ENCODE measurements at places on chromosomes 3 and 15.

- no peak for DNase-seq
Measured at GRCh38 chr15:39025321-39025720, 460.7 kb upstream of the RASGRP1 start.

- no peak for DNase-seq
Measured at GRCh38 chr3:64316971-64317370, 91.7 kb upstream of the PRICKLE2 start.

- DNase-seq, result no peak
Measured at GRCh38 chr3:63116922-63117321, 161.2 kb upstream of the SYNPR start.

- no peak for DNase-seq
Measured at GRCh38 chr3:72728958-72729467, 119.2 kb downstream of the SHQ1 start.

- no peak for DNase-seq
Measured at GRCh38 chr3:127015282-127016042, 32.5 kb downstream of the PLXNA1 start.

DNA sequence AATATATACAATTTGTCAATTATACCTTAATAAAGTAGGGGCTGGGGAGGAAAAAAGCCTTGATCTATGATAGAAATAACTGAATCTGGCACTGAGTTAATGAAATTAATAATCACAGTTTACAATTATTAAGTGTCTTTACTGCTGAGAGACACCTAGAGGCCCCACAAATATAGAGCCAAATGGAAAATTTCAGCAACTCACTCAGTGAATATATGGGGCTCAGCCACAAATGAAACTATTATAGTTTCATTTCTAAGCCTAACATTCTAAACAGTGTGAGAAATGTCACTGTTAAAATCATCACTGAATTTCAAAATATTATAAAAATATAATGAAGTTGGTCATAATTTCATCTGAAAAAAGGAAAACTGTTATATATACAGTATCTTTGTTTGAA, 40.3 kb downstream of the GNB4 start:
- no peak for DNase-seq

DNA sequence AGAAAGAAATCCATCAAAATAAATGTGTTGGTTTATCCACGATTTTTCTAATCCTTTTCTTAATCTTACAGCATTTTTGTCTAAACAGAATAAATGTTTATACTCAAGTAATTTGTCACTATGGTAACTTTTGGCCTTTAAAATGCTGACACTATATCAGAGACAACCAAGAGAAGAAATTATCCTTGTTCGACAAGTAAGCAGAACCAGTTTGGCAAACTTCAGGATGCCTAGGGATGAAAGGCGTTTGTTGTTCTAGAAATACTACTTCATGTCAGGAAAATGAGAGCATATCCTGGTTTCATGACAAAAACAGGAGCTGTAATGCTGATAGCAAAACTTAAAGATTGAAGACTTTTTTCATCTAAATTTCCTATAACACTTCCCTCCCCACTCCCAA, 308.0 kb upstream of the ATP11B start:
- no peak for DNase-seq

- no peak for DNase-seq
Measured at GRCh38 chr3:101725194-101725889, 928 bp downstream of the CEP97 start.

GRCh38 chr15:38873158-38873557, 308.5 kb upstream of the RASGRP1 start:
- no peak for DNase-seq

DNA sequence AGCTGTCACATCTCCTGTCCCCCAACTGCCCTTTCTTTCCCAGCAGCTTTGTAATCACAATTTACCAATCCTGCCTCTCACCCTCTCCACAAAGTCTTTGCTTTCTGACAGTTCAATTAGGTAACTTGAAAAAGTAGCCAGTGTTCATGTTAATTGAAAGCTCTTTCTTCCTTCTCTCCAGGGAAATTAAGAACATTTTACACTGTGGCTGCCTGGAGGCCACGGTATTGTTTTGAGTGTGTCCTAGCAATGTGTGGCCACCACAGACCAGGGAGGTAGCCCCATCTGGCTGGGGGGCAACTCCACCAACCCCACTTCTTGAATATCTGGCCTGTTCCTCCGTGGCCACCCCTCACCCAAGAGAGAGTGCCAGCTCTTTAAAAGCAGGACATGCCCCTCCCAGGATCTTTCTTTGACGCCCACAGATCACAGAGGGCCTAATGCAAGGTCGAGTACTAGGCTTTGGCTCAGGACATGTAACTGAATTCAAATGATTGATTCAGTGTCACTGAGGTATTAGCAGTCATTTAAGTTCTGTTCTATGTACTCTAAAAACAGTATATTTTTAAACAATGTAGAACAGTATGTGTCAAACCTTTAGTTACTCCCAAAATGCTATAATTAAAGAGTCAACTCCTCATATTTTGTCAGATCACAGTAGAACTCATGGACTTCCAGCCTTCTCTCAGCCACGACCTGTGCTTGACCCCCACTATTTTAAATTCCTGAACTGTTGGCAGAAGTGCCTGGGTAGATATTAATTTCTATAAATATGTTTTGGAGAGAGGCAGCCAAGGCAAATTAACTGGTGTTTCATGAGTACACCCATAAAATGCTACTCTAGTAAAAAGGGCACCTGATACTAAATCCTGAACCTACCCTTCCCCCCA, 164.5 kb downstream of the TNIK start:
- no peak for DNase-seq

DNA sequence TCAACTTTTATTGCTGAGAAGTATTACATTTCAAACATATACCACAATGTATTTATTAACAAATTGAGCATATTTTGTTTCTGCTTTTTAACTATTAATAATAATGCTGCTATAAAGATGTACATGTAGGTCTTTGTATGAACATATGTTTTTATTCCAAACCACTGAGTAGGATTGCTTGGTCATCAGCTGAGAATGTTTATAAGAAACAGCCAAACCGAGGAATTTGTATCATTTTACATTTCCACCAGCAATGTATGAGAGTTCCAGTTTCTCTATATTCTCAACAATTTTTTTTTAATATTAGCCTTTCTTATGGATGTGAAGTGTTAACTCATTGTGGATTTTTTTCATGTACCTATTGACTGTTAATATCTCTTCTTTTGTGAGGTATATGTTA, 119.5 kb upstream of the MDFIC2 start:
- DNase-seq, result no peak

DNA sequence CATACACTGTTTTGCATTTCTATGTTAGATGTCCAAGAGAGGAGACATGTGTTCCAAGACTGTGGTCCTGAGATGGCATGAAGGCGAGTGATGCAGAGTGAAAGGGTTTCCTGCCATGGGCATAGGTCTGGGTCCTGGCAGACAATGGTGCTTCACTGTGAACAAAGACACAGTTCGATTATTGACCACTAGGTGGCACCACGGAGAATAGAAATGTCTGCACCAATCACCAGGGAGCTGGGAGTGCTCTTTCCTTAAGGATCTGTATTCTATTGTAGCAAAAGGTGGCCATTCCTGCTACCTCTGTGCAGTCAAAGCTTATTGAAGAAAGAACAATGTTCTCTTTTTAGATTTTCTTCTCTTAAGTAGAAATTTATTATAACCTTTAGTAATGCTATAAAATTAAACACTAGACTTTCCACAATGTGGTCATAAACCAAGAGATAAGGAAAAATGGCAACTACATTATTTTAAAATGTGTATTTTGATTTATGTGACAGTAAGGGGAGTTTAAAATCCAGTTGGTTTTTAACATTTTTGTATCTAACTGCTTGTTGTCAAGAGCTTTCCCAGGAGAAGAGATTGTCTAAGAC, 88.7 kb downstream of the GABRG3 start:
- DNase-seq, result no peak

GRCh38 chr15:95663156-95664100, 667.1 kb upstream of the NR2F2 start:
- no peak for DNase-seq

- DNase-seq, result no peak
Measured at GRCh38 chr15:66163553-66163952, 90.0 kb downstream of the MEGF11 start.

GRCh38 chr3:31980530-31981205, 394 bp downstream of the OSBPL10 start:
- DNase-seq, result no peak

- no peak for DNase-seq
Measured at GRCh38 chr3:76673171-76673570, 366.7 kb upstream of the ROBO2 start.

- DNase-seq, result no peak
Measured at GRCh38 chr15:43886558-43886957, 59.8 kb downstream of the WDR76 start.

- no peak for DNase-seq
Measured at GRCh38 chr15:71328453-71328852, 213.2 kb downstream of the THSD4 start.

- no peak for DNase-seq
Measured at GRCh38 chr15:51757450-51757849, 6.1 kb downstream of the TMOD2 start.

GRCh38 chr15:93057618-93058017, 31.4 kb downstream of the RGMA start:
- no peak for DNase-seq

GRCh38 chr15:58344213-58345070, 87.3 kb upstream of the LIPC start:
- no peak for DNase-seq

- DNase-seq, result no peak
Measured at GRCh38 chr15:70023064-70023768, 74.5 kb downstream of the TLE3 start.

DNA sequence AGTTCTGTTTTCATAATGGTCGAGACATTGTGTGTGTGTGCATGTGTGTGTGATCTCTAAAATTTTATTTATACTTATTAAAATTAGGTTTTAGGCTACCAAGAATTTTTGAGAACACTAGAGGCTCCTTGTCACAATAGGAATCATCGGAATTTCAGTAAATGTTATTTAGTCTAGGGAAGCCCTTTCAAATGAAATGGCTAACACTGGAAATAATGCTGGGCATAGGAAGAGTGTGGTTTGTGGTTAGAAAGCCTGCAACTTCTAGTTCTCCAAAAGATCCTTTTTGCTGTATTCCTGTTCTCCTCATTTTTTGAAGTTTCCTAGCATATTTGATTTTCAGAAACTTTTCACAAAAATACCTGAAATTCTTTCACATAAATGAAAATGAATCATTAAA, 92.5 kb upstream of the MBNL1 start:
- DNase-seq, result no peak

DNA sequence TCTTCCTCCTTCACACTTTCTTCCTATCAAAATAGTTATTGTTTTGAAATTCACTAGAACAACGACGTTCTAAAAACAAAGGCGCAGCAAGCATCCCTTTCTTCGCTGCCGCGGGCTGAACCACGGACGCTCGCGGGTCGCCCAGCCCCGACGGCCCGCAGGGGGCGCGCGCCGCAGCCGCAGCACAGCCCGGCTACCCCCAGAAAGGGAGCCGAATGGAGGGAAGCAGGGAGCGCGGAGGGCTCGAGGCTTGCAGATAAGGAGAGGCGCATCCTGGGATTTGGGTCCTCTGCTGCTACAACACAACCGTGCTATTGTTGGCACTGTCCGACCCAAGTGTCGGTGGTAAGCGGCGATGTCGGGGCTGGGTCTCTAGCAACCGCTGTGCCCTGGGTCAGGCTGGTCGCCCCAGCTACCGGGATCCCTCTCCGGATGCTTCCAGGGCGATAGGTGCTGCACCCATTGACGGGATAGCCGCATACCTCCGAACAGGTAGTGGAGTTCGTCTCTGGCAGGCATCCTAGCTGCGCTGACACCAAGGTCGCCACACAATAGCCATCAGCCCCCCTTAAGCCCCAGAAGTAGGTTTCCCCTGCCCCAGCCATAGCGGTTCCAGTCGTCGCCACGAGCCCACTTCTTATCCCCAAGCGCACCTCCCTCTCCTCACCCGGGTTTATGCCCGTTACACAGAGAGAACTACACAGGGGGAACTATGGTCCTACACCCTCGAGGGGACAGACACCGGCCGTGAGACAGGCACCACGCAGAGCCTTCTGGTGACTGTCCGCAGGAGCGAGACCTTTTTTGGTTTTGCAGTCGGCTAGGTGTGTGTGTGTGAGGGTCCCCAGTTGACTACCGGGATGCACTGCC, 6.0 kb downstream of the ONECUT1 start:
- no peak for DNase-seq

DNA sequence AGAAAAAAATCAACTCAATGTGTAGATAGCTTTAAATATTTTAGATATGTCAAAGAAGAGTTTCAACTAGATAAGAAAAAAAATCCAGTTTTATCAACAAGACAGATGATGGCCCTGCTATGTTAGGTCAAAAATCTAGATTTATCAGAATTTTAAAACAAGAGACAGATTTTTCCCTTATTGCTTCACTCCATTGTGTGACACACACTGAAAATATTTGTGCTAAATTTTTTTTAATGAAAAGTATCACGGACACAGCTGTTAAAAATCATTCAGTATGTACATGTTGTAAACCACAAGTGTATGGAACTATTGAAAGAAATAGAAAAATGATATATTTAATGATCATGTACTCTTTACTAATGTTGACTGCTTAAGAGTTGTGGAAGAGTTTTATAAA, 43.6 kb downstream of the FOXB1 start:
- DNase-seq, result no peak

GRCh38 chr3:102183186-102183585, 251.6 kb upstream of the ZPLD1 start:
- DNase-seq, result no peak

DNA sequence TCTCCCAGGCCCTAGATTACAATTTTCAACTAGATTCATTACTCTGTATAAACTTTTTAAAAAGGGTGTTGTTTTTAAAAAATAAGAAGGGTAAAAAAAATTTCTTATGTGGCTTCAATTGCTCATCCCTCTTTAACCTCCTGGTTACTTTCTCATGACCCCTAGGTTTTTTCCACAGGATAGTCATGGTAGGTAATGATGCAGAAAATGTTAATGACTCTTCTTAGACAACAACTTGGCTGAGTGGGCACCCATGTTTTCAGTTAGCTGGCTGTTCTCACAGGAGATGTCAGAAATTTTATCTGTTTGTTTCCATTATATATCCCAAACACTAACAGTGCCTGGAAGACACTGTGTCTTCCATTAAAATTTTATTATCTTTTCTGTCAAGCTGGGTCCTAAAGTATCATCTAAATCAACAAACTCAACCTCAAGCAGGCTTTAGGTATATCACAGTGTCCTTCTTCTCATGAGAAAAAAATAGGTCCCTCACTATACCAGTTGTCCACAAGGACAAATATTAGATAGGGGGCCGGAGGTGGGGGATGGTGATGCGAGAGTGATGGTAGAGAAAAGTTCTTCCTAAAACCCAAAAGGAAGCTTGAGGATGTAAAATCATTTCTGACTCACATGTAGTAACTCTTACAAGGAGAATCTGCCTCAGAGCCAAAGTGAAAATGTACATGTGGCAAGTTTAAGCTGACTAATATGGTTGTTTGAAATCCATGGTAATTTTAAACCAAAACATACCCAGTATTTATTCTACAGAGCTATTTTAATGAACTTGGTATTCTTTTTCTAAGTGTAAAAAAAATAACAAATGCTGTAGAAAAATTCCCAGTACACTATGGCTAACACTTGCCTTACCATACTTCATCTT, 43.3 kb downstream of the PLOD2 start:
- DNase-seq, result no peak

DNA sequence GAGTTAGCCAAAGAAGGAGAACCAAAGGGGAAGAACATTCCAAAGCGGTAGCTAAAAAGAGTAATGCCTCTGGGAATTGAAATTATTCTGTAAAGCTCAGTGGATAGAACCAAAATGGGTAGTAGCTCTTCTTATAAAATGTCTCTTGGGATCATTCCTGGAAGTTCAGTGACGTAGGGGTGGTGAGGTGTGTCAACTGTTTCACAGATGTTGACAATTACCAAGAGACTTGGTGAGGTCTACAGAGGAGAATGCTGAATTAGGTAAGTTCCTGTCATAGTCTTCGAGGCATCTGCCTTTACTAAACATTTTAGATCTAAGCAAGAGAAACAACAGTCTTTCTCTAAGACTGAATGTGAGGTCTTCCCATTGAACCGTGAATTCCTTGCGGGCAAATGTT, 67.8 kb downstream of the TPRG1 start:
- DNase-seq, result no peak

Data from cortex of kidney (tissue), 1 donor.